ENCODE measurements at places on chromosomes 12 and 14. TPM values are rescaled to one million over a fixed set of nuclear protein-coding genes. Genes with fewer than 3 reads are reported as not detected.

- DNase-seq: no peak
Measured at GRCh38 chr14:78982551-78982950, 812.4 kb downstream of the NRXN3 start.

- DNase-seq: no peak
Measured at GRCh38 chr12:117466677-117467362, 105.4 kb upstream of the NOS1 start.

DNA sequence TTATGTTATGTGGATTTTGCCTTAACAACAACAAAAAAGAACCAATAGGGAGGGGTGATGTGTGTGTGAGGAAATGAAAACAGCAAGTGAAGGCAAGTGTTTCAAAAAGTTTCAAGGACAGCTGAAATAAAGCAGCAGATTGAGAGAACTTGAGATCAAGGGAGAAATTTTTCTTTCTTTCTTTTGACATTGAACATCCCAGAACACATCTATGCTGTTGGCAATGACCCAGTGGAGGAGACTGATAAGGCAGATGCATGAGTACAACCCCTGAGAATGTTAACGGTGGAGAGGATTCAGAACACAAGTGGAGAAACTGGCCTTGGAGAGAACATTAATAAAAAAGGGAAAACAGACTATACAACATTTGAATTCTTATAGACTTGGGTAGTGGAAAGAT is 2.9 kb downstream of the LLPH start:
- DNase-seq: no peak

- peak; percentile 31 for DNase-seq
Measured at GRCh38 chr14:71403656-71404055, 496.4 kb downstream of the PCNX1 start.

DNA sequence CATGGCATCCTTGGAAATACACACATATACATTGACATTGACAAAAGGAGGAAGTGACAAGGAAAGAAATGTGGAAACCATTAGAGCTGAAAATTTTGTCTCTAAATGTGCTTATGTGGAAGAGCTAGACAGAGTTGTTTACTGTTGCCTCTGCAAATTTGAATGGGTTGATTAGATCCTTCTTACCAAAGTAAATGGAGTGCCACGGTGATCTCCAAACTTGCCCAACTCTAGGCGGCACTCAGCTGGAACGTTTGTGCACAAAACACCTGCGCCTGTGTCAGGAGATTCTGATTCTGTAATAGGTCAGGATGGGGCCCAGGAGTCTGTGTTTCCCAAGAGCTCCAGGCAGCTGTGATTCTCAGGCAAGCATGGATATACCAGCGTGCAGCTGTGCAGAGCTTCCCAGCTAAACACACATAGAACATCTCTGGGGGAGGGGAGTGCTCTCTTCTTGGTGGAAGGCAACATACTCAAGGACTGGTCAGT is 77.8 kb upstream of the BDKRB2 start:
- no peak for DNase-seq

GRCh38 chr12:7004840-7005239 is 13.4 kb downstream of the LPCAT3 start:
- DNase-seq: no peak

GRCh38 chr12:56775638-56776037 is 12.5 kb downstream of the HSD17B6 start:
- no peak for DNase-seq

Gene IFNG
- 48.8 TPM for total RNA-seq

Gene ADGRD1
- not detected for total RNA-seq

Gene SIX6
- not detected for total RNA-seq

Gene LRTM2
- total RNA-seq: not detected

Measured in activated naive CD4-positive, alpha-beta T cell treated with anti-CD3 and anti-CD28 coated beads for 36 hours (primary cell).